ENCODE measurements at places on chromosomes 1 and 21.

GRCh38 chr1:186079084-186079684 is 295.9 kb downstream of the TPR start:
- DNase-seq, result no peak

DNA sequence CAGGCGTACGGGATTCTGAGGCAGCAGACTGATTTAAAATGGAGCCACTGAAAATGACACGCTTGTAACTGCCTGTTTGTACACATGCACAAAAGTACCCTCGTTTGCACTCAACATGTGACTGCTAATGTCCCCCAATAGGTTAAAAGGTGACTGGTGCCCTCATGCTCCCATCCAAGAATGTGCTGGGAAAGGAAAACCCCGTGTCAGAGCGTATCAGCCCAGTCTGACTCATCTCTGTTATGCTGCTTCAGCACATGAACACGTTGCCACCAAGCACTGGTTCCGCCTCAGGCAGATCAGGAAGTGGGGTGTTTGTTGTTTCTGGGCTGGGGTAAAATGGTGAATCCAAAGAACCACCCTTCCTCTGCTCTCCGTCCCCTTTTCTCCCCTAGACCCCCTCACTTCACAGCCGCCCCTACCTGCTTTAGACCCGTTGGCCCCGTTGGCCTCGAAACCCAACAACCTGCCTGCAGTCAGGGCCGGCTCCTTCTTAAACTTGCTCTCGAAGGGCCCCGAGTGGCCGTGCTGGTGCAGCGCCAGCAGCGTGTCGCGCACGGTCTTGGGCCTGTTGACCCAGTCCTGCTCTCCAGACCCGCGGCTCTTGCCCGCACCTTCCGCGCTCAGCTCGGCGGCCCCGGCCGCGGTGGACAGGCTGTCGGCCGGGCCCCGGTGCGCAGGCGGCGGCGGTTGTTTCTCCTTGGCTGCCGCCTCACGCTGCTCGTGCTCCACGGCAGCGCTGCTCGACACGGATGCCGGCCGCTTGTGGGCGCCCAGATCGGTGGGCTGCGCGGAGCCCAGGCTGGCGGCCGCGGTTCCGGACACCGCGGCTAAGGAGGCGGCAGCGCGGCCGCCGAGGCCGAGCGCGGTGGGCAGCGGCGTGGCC is 1.7 kb downstream of the IRF2BP2 start:
- DNase-seq, result peak; percentile 90

- DNase-seq, result no peak
These were observed 87.0 kb downstream of the ACBD6 start for GRCh38 chr1:180415236-180415848.

GRCh38 chr1:87197156-87197555 is 131.5 kb upstream of the LMO4 start:
- DNase-seq, result no peak

DNA sequence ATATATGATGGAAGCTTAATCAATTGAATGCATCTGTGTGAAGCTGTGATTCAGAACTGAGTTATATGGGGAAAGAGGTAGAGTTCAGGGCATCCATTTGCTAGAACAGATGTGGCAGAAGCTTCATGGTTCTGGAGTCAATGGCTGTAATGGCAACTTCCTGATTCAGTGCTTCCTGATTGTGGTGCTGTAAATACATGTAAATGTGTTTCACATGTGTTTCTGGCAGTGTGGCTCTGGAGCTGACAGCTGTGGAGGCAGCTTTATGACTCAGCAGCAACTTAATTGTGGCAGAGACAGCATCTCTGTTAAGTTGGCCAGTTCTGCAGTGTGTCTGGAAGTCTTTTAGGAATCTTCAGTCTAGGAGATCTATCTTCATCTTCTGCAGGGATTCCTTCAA is 226.6 kb upstream of the ZRANB2 start:
- DNase-seq, result no peak

DNA sequence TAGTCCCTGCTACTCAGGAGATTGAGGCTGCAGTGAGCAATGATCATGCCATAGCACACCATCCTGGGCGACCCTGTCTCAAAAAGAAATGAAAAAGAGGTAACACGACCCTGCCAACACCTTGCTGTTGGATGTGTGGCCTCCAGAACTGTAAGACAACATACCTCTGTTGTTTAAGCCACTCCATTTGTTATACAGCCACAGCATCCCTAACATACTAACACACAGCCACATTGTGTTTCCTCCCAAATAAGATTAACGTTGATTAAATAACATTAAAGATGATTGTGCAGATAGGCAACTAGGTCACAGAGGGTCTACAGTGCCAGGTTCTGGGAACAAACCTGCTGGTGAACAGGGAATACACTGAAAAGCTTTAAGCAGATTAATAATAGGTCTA is 170.4 kb downstream of the RERE start:
- no peak for DNase-seq

DNA sequence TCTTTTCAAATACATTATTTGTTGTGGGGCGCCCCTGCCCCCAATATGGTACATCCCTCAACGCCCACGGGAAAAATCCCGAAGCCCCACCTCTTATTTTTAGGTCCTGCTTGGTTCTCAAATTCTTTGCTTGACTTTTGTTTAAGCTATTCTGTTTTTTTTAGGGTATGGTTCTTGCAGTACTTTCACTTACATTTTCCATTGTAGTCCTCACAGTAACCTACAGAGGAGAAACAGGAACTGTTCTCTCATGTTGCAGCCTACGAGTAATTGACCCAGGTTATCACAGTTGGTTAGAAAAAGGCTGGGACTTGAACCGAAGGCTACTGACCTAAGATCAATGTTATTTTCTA is 697 bp upstream of the C21orf91 start:
- no peak for DNase-seq

DNA sequence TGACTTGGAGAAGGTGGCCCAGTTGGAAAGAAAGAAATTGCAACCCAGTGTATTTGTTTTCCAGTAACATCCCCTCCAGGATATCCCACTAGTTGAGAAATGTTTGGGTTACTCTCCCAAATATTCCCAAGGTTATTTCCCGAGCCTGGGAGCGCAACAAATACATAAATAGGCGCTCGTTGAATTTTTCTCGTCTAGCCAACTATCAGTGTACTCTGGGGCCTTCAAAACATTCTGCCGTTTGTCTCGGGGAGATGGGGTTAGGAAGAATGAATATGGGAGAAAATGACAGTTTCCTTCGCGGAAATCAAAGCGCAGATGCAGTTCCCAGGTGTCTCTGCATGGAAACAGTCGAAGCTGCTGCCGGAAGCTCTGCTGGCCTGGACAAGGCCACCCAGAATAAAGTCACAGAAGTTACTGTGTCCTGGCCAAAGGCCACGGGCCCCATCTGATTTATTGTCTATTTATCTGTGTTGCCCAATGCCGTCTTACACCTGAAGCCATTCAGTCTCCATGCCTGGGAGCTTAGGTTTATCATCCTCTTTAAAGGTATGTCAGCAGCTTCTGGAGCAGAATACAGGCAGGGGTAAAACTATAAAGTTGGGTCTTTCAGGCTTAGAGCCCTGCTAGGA is 1.0 kb downstream of the C1orf115 start:
- no peak for DNase-seq

GRCh38 chr1:1680912-1681273 is 11.7 kb downstream of the SLC35E2B start:
- DNase-seq, result no peak

DNA sequence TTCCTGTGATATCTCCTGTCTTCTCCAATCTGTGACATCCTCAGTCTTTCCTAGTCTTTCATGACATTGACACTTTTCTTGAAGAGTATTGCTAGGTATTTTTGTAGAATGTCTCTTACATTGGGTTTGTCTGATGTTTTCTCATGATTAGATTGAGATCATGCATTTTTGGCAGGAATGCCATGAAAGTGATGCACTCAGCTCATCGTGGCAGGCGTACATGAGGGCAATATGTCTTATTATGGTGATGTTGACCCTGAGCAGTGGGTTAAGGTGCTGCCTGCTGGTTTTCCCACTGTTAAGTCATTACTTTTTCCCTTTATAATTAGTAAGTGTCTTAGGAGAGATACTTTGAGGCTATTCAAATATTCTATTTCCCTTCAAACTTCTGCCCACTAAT is 80.2 kb upstream of the SSX2IP start:
- no peak for DNase-seq

GRCh38 chr1:203555076-203555475 is 61.1 kb downstream of the OPTC start:
- no peak for DNase-seq

GRCh38 chr21:14814991-14815390 is 249.8 kb downstream of the NRIP1 start:
- DNase-seq, result no peak

- no peak for DNase-seq
These were observed 45.9 kb upstream of the SAMD13 start for GRCh38 chr1:84255582-84255981.

DNA sequence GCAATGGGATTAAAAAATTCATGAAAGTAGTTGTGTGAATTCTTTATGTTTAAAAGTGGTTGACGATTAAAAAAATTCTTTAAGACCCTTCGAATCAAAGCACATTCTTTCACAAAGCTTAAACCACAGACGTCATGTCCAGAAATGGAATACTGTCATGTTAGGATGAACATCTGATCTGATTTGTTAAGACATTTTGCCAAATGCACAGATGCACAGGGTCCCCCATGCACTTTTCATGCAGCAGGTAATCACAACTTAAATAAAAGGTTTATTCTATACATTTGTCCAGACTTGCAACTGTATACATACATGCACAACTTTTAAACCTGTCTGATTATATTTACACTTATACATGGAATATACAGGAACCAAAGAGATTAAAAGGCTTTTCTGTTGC is 103.3 kb downstream of the NRIP1 start:
- DNase-seq, result no peak

DNA sequence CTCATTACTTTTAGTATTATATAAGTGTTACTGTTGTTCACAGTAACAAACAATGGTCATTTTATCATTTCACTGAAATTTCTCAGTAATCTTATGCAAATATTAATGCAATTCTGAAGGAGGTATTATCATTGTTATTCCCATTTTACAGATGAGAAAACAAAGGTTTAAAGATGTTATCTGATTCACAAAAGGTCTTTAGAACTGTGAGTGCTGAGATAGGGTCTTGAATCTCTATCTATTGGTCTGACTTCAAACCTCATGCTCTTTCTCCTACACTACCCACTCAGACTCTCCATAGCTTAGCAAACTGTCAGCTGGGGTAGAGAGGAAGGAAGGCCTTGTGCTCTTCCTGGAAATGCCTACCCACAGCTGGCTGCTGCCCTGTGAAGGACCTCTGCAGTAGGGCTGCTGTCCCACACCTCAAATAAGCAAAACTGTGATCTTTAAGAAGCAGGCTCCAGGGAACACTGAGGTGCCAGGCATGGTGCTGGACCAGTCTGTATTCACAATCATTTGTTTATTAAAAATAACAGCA is 6.2 kb upstream of the OSCP1 start:
- no peak for DNase-seq

- DNase-seq, result peak; percentile 6
These were observed 885 bp downstream of the AHCYL1 start for GRCh38 chr1:109985247-109986053.

- no peak for DNase-seq
These were observed 2.8 kb downstream of the COL18A1 start for GRCh38 chr21:45407629-45408247.

DNA sequence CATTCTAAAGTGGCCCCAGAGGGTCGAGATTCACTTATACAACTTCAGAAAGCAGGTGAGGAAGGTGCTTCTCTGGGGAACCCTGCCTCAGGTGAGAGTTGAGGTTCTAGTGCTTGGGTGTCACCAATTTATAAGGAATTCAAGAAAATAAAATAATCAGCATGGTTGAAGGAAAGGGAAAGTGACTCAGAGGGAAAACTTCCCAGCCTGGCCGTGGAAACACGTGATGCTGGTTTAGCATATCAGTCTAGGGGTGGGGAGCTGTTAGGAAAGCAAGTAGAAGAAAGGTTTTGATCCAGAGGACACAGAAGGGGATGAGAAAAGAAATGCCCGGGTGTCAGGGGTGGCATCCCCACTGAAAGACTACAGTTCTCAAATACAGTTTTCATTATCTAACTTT is 37.7 kb upstream of the TMEM125 start:
- no peak for DNase-seq

DNA sequence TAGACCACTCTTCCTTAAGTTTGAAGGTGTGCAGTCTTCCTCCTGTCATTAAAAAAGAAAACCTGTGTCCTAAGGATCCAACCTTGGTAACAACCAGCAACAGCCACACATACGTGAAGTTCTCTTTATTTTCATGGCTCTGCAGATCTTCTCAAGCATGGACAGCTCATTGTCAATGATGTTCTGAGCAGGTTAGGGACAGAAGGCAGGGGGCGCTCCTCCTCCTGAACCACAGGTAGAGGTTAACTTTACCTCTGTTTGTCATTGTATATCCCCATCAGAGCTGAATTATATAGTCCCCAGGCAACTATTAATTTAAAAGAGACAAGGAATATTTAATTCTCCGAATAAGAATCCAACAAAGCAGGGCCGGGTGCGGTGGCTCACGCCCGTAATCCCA is 52.5 kb upstream of the CR2 start:
- no peak for DNase-seq

DNA sequence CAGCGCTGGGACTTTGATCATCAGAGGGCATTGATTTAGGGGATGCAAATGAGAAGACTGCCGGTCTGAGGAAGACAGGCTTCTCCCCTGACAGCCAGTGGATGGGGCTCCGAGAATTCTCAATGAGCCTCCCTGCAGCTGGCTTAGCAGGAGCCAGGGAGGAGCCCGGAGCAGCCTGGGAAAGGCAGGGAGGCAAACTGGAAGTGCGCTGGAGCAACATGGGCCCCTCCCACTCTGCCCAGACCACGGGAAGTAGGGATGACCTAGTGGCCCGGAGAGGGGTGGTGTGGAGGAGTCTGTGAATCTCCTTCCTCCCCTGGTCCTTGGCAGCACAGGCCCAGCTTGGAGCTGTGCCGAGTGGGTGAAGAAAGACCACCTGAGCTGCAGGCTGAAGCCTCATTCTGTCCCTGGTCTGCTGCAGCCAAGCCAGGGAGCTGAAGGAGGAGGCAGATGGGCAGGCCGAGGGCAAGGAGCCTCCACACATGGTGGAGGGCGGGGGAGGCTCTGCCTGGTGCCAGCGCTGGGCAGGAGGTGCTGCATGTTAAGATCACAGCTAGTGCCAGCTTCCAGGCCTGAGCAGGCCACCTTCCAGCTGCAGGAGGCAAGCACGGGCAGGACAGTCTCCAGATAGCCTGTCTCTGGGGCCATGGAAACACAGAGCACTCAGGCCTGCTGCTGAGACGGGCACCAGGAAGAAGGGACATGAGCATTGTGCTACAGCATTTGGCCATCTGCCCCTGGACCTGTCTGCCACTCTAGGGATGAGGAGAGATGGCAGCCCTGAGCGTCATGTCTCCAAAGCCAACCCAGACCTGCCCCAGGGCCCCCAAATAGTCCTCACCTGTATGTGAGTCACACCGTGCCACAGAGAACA is 12.2 kb upstream of the CLSTN1 start:
- no peak for DNase-seq
